ENCODE measurements at places on chromosomes 11 and 22.

GRCh38 chr11:9126636-9127035 lies 35.2 kb upstream of the SCUBE2 start:
- no peak for DNase-seq

DNA sequence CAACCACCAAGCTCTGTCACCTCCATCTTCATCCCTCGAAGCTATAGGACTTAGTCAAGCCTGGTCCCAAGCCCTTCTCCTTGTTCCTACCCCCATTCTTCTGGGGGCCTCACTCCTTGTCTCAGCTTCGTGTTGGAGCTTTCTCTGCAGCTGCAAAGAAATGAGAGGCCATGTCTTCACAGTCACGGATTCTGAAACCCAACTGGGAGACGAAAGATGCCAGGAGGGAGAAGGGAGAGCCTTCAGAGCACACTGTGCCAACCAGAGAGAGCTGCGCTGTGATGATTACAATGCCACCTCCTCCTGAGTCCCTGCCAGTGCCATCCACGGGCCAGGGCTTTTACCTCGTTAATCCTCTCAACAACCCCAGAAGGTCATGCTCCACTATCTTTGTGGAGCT lies 469.3 kb downstream of the TBC1D22A start:
- no peak for DNase-seq

- no peak for DNase-seq
These were observed 170.0 kb upstream of the PDGFD start for GRCh38 chr11:104333977-104334376.

GRCh38 chr11:59247531-59248227 lies 35.0 kb upstream of the MPEG1 start:
- no peak for DNase-seq

DNA sequence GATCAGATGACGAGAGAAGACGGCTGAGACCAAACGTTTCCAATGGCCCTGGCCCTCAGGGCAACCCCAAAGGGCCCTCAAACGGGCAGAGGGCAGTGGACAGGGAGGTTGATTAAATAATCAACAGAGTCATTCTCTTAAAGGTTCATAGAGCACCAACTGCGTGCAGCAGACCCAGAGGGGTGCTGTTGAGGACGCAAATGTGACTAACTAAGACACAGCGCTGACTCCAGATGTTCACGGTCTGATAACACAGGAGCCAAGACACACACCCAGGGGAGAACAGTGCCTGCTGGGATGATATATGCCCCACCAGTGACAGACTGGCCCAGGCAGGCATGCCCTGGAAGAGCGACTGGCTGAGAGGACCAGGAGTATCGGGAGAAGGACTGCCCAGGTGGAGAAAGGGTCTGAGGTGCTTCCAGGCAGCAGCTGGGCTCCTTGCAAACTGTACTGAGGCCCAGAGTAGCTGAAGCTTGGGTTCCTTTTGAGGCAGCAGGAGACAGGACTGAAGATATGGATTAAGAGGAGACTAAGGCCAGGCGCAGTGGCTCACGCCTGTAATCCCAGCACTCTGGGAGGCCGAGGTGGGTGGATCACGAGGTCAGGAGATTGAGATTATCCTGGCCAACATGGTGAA lies 7.7 kb downstream of the VWCE start:
- no peak for DNase-seq

GRCh38 chr11:764322-765024 lies 12.8 kb downstream of the GATD1 start:
- DNase-seq = no peak

GRCh38 chr11:74388678-74389327 lies 9.4 kb downstream of the PGM2L1 start:
- peak; percentile 81 for DNase-seq

DNA sequence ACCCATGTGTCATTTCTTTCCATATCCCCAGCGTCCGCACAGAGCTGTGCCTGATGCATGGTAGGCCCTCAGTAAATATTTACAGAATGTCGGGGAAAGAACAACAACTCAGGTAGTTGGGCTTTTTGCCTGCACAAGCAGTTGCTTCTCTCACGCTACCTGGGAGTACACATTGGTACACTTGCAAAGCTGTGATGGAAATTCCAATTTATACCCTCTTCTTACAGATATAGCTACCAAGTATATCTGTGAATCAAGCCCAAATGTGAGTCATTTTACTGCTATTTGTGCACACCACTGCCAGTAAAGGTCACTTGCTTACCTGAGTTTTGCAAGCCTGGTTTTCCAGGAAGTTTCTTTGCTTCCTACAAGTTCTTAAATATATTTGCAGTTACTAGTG lies 333.0 kb upstream of the NARS2 start:
- no peak for DNase-seq

DNA sequence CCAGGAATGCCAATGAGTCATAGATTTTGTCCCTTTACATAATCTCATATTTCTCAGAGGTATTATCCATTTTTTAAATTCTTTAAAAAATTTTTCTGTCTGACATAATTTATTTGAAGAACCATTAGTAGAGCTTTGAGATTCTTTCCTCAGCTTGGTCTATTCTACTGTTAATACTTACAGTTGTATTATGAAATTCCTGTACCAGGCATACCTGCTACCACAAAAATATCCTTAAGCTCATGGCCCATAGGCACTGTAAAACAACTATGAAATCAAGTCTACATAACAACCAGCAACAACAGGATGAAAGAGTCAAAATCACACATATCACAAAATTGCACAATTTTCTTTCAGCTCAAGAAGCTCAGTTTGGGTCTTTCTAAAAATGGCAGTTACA lies 541.3 kb downstream of the LUZP2 start:
- no peak for DNase-seq
